Left renal cortex interstitium (tissue), 4 donors: ENCODE measurements at places on chromosomes 6 and 20. TPM values are rescaled to one million over a fixed set of nuclear protein-coding genes. Genes with fewer than 3 reads are reported as not detected.

- no peak for DNase-seq
Observed at GRCh38 chr20:37995856-37996605, 37.2 kb downstream of the TTI1 start.

The ACOT8 gene
- polyA plus RNA-seq, result 32.3 TPM

The OLIG3 gene
- not detected for polyA plus RNA-seq

DNA sequence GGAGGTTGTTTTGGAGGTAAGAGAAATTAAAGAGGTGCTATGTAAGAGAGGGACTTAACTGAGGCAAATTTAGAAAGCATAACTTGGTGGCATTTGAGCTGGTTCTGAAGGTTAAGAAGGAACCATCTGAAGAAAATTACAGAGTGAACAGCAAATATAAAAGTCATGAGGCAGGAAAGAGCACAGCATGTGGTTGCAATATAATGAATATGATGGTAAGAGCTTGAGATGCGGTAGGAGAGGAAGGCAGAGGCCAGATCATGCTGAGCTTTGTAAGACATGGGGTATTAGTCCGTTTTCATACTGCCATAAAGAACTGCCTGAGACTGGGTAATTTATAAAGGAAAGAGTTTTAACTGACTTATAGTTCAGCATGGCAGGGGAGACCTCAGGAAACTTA lies 279.1 kb downstream of the UTRN start:
- no peak for DNase-seq

The CCDC170 gene
- 3.9 TPM for polyA plus RNA-seq

The NR2E1 gene
- polyA plus RNA-seq, result not detected

The BCL2L1 gene
- polyA plus RNA-seq, result 95.8 TPM

- DNase-seq, result no peak
Observed at GRCh38 chr6:85465762-85466161, 15.9 kb downstream of the NT5E start.

- DNase-seq, result no peak
Observed at GRCh38 chr20:36631646-36632045, 14.3 kb downstream of the SLA2 start.

The GRM4 gene
- polyA plus RNA-seq, result 0.62 TPM

The ERVFRD-1 gene
- polyA plus RNA-seq, result 0.16 TPM

DNA sequence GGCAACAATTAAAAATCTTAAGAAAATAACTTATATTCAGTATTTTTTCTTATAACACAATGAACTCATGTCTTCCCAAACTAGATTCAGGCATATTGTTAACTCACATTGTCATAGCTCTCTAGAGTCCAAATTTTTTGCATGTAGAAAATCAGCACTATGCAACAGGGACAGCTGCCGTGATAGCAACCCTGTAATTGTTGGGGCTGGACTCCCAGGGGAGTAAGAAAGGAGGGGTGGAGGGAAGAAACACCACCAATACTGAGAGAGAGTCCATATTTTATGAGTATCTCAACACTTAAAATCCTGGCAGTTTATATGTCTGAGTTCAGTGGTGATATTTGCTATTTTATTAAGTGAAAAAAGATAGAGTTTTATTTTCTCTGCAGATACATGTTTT lies 89.6 kb upstream of the HS3ST5 start:
- no peak for DNase-seq

DNA sequence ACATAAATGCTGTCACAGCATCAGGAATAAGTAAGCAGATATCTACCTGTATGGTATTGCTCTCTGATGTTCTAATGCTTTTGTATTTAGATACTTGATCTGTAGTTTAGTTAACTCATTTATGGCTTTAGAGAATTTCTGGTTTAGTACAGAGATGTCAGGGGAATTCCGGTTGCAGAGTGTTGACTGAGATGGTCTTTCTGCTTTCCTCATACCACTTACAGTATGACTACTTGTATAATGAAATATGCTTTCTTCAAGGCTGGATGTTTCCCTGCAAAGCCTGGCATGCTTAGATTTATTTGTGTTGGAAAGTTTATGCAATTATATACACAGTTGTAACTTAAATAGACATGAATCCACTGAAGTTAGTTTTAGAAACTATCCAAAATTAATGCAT lies 278.4 kb downstream of the CDH26 start:
- no peak for DNase-seq

DNA sequence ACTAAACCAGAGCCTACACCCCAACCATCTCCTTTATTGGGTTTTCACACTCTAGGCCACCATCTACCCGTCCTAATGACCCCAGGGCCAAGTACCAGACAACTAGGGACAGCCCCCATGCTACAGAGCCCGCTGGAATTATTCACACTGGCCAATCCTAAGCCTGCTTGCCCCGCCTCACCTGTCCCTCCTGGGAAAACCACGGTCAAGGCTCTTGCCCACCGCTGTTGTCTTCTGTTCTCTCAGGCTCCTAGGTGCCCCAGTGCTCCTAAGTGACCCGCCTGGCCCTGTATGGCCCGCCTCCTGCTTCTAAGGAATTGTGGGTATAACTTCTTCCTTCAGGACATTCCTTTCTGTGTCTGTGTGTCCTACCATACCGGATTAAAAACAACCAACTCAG lies 453.4 kb downstream of the CD83 start:
- DNase-seq, result no peak

- DNase-seq, result no peak
Observed at GRCh38 chr20:45049438-45049837, 51.5 kb downstream of the KCNS1 start.

DNA sequence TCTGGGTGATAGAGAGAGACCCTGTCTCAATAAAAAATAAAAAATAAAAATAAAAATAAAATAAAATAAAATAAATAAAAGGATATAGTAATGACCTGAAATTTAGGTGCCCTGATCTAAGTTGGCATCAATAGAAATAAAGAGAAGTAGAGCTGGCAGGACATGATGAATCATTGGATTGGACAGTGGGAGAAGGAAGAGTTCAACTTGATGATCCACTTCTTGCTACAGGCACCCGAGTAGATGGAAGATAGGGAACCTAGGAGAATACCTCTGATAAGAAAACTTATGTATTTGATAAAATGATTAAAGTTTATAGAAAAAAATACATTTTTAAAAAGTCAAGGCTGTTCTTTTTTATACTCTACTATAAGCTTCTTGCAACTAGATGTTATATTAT lies 79.0 kb downstream of the ADTRP start:
- no peak for DNase-seq

GRCh38 chr6:72733045-72733444 lies 111.2 kb downstream of the KCNQ5 start:
- no peak for DNase-seq

- DNase-seq, result no peak
Observed at GRCh38 chr20:25496165-25496967, 88.9 kb downstream of the GINS1 start.

The HDGFL1 gene
- not detected for polyA plus RNA-seq

GRCh38 chr6:70394518-70395300 lies 18.6 kb upstream of the FAM135A start:
- no peak for DNase-seq

DNA sequence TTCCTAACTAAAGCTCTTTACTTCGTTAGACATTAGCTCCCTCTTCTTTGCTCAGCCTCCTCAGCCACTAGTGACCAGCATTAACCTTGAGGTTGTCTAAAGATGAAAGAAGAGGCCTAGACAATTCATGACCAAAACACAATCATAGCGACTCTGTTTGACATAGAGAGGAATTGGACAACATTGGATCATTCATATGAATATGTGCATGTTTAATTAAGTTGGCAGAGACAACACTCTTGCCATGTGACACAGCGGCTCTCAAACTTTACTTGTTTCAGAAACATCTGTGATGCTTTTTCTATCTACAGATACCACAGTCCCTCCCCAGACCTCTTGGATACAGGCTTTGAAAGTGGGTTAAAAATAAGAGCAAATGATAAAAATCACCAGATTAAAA lies 81.7 kb downstream of the LINC00237 start:
- DNase-seq, result no peak

DNA sequence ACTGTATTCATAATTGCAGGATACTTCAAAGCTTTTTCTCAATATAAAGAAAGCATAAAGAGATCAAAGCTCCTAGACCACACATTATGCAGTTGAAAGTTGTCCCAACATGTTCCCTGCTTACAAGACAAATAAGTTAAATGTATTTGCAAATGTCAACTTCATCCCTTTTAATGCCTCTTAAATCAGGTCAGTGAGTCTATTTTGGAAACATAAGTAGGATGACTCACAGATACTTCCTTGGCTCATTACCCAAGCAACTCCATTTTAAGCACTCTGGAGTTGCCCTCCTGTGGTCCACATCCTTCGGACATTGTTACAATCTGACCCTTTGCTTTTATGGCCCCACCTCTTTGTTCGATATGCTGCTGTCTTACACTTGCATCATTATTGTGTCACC lies 162.0 kb downstream of the FAXC start:
- DNase-seq, result no peak

- no peak for DNase-seq
Observed at GRCh38 chr6:40290816-40291215, 296.3 kb downstream of the LRFN2 start.

The SIRPB2 gene
- polyA plus RNA-seq, result 0.92 TPM

- no peak for DNase-seq
Observed at GRCh38 chr6:85418059-85418458, 31.8 kb upstream of the NT5E start.

The PCIF1 gene
- 57.8 TPM for polyA plus RNA-seq

DNA sequence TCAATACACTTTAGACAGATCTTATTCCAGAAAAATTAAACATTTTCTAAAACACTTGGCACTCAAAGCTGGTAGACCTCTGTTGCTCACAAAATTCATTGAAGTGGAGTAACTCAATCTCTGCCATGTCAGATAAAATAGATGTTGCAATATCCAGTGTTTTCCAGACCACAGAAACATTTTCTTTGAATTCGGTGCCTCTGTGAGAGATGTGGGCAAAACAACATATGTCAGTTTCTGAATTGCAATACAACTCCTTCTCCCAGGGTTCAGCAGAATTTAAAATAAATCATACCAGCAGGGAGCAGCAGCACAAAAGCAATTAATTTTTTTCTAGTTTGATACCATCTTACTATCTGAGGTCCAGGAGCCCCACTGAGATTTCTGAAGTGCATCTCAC lies 11.3 kb upstream of the PKHD1 start:
- DNase-seq, result no peak

The KCNK15 gene
- 0.19 TPM for polyA plus RNA-seq

- no peak for DNase-seq
Observed at GRCh38 chr6:168524571-168525001, 83.6 kb downstream of the SMOC2 start.

DNA sequence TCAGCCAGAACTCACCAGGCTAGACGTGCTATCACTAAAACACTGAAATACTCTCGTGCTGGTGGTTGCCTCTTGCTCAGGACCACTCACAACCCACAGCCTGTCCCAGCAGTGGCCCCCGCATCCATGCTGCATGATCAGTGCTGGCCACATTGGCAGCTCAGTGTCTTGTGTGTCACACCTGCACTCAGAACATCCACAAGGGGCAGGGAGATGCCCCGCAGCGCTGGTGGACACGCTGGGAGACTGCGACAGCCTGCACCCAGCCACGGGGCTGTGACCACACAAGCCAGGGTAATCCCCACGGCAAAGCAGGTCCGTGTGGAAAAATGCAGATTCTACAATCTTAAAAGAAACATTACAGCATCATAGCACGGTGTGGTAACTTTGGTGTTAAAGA lies 23.9 kb upstream of the APMAP start:
- DNase-seq, result no peak

The TAAR8 gene
- polyA plus RNA-seq, result not detected

DNA sequence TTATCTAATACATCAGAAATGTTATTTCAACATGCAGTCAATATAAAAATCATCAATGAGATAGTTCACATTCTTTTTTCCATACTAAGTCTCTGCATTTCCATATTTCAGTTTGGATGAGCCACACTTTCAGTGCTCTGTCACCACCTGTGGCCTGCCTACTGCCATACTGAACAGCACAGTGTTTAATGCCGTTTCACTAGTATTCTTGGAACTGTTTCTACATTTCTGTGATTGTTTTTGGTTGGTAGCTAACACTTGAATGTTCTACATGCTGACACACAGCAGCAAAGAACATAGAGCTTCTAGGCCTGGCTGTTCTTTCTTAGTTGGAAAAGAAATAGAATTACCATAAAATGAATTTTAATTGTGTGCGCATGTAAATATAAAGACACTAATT lies 61.4 kb upstream of the KIF25 start:
- no peak for DNase-seq

DNA sequence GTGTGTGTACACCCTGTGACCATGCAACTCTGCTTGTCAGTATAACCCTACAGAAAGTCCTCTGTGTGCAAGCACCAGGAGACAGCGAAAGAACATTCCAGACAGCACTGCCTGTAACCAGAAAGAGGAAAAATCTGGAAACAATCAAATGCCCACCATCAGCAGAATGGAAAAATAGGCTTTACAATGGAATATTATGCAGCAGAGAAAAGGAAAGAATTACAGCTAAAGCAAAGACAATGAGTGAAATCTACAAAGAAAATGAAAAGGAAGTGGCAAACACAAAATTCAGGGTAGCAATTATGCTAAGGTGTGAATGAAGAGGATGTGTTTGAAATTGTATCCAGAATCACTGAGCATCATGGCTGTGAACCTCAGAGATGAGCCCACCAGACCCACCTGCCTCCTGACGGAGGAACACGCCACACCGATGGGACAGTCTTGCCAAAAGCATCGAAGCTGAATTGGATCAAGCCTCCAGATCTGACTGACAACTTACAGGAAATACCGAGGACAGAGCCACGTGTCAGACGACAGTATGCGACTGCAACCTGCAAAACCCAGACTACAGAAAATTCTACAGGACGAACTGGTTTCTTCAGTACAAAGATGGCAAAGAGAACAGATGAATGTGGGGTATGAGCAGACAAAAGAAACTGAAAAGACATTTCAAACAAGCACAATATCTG lies 133.2 kb downstream of the NFATC2 start:
- no peak for DNase-seq

DNA sequence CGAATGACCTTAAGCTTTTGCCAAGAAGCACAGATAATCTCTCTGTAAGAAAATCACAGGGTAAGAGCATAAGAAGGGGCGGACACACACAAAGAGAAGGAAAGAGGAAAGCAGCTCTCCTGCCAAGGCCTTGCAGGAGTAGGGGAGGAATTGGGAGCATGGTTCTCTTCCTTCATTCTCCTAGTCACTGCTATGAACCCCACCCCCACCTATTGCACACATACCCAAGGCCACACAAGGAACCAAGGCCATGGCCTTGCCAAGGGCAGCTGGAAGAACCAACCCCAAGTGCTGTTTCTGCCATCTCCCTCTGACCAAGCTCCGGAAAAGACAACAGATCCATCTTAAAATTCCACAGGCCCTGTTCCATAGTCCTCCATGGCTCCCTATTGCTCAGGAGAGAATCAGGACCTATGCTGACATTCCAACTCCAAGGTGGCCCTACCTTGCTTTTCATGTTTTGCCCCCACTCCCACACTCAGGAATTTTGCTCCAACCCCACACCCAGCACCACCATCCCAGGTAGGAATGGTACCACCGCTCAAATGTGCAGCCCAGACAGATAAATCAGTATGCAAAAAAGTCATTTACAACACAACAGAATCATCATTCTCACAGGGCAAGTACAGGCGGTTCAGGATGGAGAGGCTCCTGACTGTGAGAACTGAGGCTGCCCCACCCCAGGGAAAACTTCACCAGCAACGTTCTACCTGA lies 31.3 kb downstream of the TRAM2 start:
- DNase-seq, result no peak

The C6orf141 gene
- 0.98 TPM for polyA plus RNA-seq
